ENCODE measurements at places on chromosomes 11 and 22.

DNA sequence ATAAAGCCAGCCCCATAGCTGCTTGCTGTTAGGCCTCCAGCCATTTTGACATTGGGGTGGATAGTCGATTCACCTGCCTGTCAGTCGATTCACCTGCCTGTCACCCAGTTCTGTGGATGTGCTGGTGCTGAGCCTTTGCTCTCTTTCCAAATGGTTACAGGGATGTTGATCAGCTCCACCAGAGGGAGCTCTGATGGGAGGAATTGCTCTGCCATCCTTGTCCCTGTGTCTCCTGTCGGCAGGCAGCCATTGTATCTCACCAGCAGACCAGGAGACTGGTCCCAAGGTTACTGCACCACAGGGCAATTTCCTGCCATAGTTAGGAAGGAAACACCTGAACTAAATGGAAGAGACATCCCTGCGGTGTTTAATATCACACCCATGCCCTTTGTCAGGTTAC is 6.1 kb downstream of the MPEG1 start:
- DNase-seq, result no peak

GRCh38 chr11:87306262-87306851 is 268.6 kb downstream of the TMEM135 start:
- no peak for DNase-seq

DNA sequence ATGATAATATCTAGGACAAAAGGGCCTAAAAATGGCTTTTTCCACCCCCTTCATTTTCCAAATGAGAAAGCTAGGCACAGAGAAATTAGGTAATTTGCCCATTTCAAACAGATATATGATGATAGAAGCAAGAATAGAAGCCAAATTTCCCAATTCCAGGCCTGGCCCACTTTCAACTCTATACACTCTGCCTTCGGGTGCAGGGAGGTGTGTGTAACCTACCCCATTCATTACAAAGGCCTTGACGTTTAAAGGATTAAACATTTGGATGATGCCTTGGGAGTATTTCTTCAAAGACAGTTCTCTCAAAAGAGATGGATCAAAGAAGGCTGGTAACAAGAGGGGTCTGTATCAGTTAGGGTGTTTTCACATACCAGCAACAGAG is 134.1 kb downstream of the CCDC34 start:
- DNase-seq, result no peak

DNA sequence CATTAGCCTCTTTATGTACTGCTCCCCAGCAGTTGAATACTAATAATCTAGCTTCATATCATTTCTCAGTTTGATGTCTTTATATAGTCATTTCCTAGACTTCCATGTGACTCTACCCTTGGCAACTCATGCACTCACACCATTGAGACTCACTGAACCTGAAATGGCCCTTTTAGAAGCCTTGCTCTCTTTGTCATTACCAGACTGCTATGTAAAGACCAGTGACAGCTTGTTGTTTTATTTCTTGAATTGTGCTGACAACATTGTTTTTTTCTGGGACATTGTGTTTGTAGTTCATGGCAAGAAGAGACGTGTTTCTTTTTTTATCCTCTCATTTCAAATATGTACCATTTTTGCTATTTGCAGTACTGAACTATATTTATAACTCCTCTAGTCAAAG is 256.5 kb downstream of the CNTN5 start:
- no peak for DNase-seq

- DNase-seq, result no peak
Measured at GRCh38 chr11:111512296-111513239, at the start of gene BTG4. Gene BTG4 (minus strand): TSS chr11:111512386. CDS start chr11:111498776, 13,610 bp downstream.

GRCh38 chr22:37392721-37393328 is 34.5 kb downstream of the ELFN2 start:
- DNase-seq, result no peak

Data from natural killer cell treated with Interleukin-12 subunit alpha and Interleukin-12 subunit beta and Interleukin-15 and Interleukin-18, amount 100 ng/mL, for 72 hours (primary cell).